BJ (cell line): ENCODE measurements at places on chromosomes 3 and 15.
A peak's percentile ranks its signal among the peaks of the same experiment; 100 is the strongest.

GRCh38 chr15:101273534-101273933 is 3.8 kb downstream of the SELENOS start:
- DNase-seq = no peak

DNA sequence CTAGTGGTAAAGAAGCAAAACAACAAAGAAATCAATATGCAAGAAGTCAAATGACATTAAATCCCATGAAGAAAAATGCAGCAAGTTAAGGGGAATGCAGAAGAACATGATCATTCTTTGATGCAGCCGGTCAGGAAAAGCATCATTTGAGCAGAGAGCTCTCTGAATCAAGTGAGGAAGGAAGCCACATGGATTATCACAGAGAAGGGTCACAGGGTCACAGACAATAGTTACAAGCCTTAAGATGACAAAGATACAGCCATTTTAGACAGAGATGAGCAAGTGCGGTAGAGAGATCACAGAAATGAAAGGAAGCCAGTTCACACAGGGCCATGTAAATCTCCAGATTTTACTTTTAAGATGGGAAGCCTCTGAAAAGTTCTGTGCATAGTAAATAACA is 43.9 kb downstream of the UBE3A start:
- DNase-seq = no peak

- no peak for DNase-seq
Observed at GRCh38 chr3:151383111-151383510, 1.4 kb downstream of the P2RY12 start.

GRCh38 chr3:108602935-108603294 is 13.4 kb downstream of the DZIP3 start:
- DNase-seq = no peak

DNA sequence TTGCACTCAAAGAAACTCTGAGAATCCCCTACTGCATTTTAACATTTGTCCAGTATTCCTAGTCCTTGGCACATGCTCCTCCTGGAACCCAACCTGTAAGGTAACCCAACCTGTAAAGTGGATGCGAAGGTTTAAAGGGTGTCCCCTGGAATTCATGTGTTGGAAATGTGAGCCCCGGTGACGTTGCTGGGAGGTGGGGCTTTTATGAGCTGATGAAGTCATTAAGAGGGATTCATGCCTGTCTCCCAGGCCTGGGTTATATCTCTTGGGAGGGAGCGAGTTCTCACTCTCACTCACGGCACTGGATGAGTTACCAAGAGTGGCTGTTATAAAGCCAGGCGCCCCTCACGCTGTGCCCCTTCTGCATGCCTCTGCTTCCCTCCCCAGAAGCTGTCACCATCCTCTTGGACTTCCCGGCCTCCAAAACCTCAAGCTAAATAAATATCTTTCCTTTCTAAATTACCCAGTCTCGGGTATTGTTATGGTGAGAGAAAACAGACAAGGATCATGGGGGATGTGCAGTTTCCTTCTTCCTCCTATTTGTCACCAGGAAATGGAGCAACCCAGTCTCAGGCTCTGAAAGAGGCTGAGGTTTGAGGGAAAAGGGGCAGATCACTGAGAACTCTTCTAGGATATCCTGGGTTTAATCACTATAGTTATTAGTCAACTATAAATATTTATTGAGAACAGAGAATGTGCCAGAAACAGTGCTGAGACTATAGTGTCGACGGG is 7.6 kb downstream of the XXYLT1 start:
- DNase-seq = no peak

GRCh38 chr3:1087066-1087560 is 5.7 kb upstream of the CNTN6 start:
- no peak for DNase-seq

DNA sequence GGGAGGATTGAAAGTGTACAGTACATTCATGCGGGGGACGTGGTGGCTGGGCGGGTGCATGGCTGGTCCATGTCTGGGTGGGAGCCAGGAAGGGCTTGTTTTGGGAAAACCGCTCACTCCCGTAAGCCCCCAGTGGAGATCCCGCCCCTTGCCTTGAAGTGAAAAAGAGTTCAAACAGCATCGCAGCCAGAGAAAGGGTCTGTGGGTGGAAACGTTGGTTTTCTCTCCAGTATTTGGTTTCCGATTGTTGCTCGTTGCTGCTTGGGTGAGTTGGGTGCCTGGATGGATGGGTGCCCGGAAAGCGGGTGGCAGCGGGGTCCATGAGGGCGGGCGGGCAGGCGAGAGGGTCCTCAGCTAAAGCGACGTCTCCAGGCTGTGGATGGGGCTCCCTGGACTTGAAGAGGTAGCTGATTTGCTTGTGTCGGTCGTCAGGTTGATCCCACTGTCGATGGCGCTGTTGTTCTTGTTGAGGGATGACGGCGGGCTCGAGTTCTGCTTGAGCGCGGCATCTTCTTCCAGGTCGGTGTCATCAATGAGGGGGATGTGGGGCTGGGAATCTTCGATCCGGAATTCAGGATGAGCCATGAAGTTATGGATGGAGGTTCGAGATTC is 7.7 kb upstream of the SEC13 start:
- no peak for DNase-seq

DNA sequence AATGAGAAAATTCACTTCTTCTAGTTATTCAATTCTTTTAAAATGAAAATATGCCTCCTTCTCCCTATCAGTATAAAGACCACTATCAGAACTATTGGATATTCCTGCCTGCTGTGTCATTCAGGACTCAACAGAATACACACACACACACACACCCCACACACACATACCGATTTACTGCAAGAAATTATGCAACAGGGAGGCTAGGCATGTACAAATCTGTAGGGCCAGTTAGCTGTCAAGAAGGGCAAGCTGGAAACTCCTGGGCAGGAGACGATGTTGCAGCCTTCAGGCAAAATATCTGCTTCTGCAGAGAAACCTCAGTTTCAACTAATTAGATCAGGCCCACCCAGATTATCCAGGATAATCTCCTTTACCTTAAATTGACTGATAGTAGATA is 13.9 kb upstream of the RYR3 start:
- no peak for DNase-seq

- DNase-seq = no peak
Observed at GRCh38 chr3:124144035-124144814, 152.3 kb upstream of the ROPN1 start.

GRCh38 chr15:86840996-86841395 is 761.3 kb downstream of the AGBL1 start:
- no peak for DNase-seq

- DNase-seq = no peak
Observed at GRCh38 chr15:25711691-25712090, 151.4 kb downstream of the ATP10A start.

GRCh38 chr3:146598535-146598934 is 6.6 kb downstream of the PLSCR5 start:
- DNase-seq = no peak

- DNase-seq = no peak
Observed at GRCh38 chr15:78641102-78641748, at the start of gene CHRNB4. Gene CHRNB4, minus strand, starts transcription at chr15:78641210. Its CDS starts 77 bp downstream, at chr15:78641133.

DNA sequence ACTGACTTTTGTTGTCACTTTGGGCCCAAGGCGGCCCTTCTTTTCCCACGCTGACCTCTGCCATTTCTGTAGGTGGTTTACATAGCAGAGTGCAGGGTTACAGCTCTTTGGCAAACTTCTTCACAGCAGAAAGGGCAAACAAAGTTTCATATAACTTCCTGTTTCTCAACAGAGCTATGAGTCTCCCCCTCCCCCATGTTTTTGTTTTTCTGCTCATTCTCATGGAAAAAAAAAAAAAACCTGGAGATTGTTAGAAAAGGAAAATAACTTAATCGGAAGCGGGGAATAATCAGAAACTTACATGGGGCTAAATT is 342.0 kb upstream of the NR2F2 start:
- no peak for DNase-seq

GRCh38 chr15:88018869-88019641 is 237.5 kb downstream of the NTRK3 start:
- DNase-seq = peak; percentile 0

DNA sequence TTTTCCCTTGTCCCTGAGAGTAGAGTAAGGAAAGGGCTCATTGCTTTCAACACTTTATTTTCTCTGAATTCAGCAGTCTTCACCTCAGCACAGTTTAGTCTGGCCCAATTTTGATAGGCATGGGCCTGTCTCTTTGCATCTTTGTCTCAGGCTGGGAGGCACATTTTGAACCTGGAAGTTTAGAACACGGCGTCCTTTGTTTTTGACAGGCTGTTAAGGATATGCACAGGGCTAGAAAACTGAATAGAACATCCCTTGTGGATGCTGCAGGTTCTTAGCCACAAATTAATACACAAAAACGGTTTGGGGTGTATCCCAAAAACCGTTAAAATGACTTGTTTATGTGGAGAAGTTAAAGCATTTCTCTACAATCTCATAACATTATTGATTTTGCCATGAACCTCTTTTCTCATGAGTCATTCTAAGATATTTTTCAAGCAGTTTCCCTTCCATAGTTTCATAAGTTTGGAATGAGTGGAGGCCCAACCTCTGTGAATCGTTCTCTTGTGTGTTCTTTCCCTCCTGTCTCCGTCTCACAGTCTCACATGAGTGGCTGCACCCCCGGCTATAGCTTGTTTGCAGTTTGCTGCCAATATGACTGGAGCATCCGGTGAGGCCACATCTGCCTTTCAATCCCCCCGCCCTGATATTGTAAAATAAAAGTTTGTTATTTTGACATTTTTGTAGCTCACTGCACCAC is 192.9 kb upstream of the EIF1B start:
- DNase-seq = peak; percentile 44

DNA sequence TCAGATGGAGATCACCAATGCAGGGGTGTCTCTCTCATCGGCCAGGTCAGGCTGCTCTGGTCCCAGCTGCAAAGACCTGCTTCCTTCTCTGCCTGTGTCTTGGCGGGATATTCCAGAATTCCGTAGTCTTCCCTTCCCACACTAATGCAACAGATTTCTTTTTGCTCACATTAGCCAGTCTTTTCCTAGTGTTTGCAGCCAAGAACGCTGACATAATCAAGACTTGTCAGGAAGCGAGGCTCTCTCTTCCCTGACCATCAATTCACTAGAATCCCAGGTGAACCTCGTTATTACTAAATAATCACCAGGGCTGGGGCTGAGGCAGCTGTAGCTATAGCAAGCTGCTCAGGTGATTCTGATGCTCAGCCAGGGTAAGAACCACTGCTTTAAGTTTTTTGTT is 43.2 kb upstream of the ACKR4 start:
- no peak for DNase-seq

GRCh38 chr15:50182219-50183013 is 420 bp downstream of the SLC27A2 start:
- no peak for DNase-seq

DNA sequence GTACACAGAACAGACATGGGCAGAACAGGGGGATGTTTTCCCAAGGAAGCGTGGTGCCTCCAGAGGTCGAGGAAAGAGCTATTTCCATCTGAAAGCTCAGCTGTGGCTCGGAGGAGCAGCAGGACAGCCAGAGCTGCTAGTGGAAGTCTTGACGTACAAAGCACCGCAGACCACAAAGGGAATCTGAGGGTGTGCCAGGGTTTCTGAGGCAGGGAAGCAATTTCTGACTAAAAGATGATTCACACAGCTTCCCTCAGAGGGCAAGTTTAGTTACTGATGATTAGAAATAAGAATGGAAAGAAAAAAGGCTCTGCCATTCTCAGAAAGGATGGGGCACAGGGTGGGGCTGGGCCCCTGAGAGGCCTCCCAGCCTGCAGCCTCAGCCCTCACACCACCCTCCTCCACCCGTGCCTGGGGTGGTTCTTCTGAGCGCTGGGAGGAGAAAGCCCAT is 45.8 kb upstream of the SEC13 start:
- DNase-seq = peak; percentile 93

- DNase-seq = no peak
Observed at GRCh38 chr3:106420628-106421027, 551.8 kb upstream of the CBLB start.

- no peak for DNase-seq
Observed at GRCh38 chr3:71528816-71529215, 54.7 kb downstream of the FOXP1 start.

GRCh38 chr15:69190504-69190903 is 30.1 kb downstream of the GLCE start:
- DNase-seq = no peak

GRCh38 chr3:147038481-147038880 is 367.9 kb downstream of the ZIC4 start:
- peak; percentile 26 for DNase-seq

DNA sequence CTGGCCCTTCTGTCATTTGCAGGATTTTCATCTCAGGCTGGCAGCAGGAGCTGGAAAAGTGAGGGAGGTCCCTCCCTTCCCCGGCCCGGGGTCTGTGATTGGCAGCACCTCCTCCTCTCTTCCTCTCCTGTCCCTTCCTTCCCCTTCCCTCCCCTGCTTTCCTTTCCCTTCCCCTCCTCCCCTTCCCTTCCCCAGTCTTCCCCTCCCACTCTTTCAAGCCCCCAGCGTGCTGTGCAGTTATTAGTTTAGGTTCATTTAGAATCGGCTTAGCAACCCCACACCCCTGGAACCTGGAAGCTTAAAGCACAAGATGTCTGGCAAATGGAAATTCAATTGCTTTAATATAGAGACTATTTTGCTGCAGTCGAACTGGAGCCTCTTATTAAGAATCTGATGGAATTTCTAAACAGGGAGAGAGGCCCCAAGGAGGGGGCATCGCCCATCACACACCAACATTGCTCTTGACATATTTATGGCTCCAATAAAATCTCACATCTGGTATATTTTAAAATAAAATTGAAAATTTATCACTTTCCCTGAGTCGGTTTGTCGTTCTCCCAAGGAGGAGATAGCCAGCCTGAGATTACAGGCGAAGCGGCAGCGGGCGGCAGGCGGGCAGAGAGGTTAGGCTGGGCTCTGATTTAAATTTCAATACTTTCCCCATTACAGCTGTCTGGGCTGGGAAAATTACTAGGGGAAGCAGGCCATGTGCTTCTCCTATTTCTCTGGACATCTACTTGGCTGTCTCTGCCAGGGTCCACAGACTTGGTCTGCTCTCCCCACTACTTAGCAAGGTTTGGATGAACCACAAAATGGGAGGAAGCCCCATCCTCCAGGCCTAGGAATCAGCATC is 98.9 kb downstream of the LINGO1 start:
- DNase-seq = no peak

- DNase-seq = no peak
Observed at GRCh38 chr3:45631486-45631885, 36.9 kb downstream of the LIMD1 start.

DNA sequence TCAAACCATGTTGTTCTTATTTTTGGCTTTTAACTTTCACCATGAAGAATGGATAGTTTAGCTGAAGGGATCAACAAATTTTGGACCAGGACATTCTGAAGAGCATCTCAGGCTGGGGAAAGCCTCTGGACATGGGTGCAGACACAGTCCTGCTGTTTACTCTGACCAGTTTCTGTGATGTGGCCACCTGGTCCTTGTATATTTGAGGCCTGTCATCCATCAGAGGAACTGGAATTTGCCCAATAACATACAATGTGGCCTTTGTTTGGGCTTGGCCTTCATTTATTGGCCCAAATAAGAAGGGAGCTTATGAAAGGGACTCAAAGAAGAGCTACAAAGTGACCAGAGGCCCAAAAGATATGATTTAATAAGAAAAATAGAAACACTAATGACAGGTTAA is 127.9 kb downstream of the MYRIP start:
- DNase-seq = no peak
